ENCODE measurements at places on chromosomes 3 and 15.

GRCh38 chr3:132290833-132291232, 26.4 kb upstream of the ACP3 start:
- no peak for DNase-seq

DNA sequence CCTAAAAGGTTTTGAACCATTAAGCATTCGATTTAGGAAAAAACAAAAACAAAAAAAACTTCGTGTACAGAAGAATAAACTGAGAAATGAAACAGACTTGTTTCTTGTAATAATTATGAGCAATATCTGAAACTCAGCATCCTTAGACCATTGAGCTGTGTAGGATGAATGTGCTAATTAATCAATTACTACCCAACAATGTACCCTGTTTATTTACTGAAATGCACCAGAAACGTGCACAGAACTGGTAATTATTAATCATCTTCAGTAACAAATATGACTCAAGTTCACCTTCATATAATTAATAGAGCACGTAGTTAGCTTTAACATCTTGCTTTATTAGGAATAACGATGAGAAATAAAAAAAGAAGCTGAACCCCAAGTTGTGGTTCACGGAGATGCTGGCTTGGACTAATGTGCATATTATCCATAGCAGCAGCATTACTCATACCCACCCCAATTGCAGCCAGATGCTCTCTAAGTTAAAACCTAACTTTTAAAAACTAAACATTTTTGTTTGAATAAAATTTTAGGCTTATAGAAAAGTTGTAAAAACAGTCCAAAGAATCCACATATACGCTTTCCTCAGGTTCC, 10.2 kb upstream of the C15orf61 start:
- no peak for DNase-seq

DNA sequence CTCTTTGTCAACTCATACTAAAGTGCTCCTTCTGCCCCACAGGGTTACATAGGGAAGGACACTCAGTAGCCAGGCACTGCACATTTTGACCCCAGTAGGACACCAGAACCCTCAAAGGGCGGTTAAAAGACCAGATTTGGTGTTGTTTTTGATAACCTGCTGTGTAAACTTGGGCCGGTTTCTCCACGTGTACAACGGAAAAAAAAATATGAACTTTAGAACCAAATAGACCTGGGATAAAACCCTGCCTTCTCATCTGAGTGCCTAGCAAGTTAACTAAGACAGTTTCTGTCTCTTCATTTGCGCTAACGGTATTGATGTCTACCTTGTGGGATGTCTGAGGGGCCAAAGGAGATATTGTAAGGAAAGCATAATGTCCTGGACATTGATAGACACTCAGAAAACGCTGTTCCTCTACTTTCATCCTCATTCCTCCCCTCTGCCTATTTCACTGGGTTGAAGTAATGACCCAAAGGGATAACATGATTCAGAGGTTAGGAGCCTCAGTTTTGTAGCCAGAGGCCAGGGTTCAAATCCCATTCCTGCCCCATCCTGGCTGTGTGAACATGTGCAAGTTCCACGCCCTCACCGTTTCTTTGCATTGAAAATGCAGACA, 155.9 kb upstream of the LPP start:
- DNase-seq = no peak

DNA sequence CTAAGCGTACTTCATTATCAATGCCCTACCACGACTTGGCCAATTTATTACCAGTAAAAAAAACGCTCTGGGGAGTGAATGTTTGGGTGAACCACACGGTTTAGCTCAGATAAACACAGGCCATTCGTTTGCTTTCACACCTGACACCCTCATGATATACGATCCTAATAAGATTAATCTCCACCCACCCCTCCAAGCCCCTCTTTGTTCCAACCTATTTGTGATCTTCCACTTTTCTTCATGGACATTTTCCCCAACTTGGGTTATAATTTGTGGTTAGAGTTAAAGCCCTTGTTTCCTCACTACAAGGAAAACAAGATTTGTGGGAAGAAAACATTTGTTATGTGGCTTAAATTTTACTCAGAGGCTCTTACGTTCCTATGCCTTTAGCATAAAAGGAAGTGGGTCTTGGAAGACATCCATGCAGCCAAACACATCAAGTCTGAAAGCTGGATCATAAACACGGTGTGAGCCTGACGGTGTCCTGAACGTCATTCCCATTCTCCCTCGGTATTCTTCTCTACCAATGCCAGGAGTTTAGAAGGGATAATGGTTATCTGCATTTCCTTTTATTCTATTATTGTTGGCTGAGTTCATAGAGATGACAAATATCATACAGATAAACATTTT, 518.9 kb downstream of the NR2F2 start:
- no peak for DNase-seq

DNA sequence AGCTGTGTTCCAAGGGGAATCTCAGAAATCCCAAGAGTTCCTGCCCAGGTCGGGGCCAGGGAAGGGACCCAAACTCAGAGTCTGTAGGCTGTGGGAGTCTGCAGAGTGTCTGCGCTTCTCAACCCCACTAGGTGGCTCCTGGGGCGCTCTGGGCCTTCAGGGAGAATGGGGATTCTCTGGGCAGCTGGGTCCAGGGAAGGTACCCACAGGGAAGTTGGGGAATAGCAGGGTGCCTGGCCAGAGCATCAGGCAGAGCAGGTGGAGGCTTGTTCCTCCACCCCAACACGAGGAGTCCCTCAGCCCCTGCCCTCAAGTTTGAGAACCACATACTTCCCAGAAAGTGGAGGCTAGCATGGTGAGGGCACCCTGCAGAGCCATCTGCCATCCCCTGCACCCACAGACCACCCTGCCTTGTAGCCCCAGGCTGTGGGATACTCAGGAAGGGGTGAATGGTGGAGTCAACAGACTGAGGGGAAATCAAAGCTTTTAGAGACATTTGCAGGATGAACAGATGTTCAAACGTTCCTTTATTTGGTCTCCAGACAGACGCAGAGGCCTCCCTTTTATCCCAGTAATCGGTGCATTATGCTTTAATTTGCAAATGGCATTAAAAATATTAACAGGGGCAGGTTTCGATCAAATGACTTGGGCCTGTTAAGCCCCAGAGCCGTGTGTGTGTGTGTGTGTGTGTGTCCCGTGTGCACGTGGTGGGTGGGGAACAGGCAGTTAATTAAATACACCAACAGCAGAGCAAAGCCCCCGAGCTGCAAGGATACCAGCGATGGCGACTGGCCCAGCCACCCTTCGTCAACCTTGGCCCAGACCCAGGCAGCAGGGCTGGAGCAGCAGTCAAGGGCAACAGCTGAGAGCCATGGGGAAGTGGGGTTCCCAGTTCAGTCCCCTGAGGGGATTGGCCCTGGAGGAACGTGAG, 57.7 kb downstream of the DNAJB8 start:
- no peak for DNase-seq

DNA sequence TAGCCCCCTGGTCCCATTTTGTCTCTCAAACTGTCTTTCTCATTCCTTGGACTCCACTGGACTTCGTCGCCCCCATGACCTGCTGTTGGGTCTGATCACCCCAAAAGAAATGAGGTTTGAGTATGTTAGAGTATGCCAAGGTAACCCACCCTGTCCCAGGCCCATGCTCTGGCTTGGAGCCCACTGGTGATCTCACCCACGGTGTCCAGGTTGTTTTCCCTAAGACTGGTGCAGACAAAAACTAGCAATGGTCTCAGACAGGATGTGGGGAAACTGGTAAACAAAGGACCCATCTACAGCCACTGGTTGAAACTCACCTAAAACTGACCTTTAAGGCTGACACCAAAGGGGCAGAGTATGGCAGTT, 38.9 kb downstream of the EFCAB12 start:
- DNase-seq = no peak

DNA sequence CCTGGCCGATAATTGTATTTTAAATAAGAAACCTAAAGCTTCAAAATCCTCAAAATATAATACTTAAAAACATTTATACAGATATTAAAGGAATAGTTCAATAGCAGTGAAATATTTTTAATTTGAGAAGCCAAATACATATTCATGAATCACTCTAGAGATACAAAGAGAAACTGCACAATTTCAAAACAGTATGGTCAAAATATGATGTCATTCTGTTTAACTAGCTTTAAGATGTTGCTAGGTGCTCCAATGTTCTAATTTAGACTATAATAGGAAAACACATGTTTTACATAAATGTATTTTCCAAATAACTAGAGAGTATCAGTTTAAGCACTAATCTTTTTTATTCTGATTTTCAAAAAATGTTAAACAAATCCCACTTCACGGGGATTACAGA, 10.3 kb upstream of the NRROS start:
- no peak for DNase-seq

DNA sequence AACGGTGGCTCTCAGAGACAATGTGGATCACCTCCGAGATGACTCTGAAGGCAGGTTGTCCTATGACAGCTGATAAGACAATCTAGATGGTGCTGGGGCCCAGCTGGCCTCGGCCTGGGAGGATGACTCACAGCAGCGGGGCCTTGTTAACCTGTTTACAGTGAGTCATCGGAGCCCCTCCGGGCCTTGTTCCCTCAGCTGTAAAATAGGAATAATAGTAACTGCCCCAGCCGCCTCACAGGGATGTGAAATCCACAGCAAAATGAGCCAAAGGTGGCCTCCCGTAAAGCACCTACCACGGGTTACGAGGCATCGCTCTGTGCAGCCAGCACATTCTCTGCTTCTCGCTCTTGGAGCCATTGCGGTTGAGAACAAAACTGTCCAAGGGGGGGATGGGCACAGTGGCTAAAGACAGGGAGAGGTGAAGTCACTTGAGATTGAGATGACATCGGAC, 88.6 kb upstream of the RASGRF1 start:
- no peak for DNase-seq

GRCh38 chr15:31214864-31215489, 111.7 kb upstream of the KLF13 start:
- DNase-seq = no peak

- no peak for DNase-seq
Measured at GRCh38 chr3:152623286-152623911, 211.5 kb upstream of the P2RY1 start.

GRCh38 chr3:126463521-126463920, 12.2 kb downstream of the ZXDC start:
- DNase-seq = no peak

DNA sequence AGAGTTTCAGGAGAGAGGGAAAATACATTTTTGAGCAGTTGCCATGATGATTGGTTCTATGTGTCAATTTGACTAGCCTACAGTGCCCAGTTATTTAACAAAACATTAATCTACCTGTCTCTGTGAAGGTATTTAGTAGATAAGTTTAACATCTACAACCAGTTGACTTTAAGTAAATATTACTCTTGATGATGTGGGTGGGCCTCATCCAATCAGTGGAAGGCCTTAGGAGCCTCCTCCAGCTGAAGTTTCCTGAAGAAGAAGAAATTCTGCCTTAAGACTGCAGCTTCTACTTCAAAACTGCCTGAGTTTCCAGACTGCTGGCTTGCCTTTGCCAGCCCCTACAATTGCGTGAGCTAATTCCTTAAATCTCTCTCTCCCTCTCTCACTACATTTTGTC, 93.6 kb downstream of the OXSM start:
- DNase-seq = no peak

DNA sequence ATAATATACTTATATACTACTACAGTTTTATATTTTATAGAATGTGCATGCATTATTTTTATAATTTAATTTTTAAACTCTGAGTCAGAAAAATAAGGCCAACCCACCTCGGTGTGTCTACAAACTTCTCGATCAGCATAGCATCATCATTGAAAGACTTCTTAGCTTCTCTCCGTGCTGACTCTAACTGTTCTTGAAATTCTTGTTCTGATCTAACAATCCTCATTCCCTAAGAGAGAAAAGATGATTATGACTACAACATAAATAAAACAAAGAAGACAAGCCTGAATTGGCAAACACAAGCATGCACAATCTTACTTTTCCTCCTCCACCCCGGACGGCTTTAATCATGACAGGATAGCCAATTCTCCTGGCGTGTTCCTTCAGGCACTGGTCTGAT, 28.4 kb downstream of the MCCC1 start:
- DNase-seq = no peak

- peak; percentile 1 for DNase-seq
Measured at GRCh38 chr3:69948246-69948862, 51.2 kb upstream of the SAMMSON start.

DNA sequence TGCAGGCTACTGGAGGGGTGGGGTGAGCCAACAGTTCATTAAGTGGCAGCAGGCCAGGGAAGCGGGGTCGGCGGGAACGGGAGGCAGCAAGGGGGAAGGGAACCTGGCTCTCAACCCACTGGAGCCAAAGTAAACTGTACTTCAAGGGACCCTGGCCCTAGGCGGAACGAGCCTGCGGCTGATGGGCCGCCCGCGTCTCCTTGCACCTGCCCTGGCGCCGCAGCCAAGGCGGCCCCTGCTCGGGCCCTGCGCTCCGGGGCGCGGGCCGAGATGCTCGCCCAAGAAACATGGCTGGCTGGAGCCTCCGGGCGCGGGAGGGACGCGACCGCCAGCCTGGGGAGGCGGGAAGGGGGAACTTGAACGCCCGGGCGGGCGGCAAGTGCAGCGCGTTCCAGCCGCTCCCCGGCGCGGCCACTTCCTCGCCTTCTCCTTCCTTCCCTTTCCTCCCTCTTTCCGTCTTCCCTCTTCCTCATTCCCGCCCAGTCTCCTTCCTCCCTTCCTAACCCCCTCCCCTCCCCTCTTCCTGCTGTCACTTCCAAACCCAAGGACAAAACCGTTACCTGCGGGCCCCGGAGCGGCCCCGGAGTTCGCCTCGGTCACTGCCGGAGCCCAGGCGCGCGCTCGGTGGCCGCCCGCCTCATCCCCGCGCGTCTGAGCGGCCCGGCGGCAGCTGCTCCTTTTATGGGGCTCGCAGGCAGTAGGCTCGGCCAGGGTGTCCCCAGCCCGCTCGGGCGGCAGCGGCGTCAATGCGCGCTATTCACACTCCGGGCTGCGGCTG, 489.7 kb downstream of the MAGI1 start:
- no peak for DNase-seq

DNA sequence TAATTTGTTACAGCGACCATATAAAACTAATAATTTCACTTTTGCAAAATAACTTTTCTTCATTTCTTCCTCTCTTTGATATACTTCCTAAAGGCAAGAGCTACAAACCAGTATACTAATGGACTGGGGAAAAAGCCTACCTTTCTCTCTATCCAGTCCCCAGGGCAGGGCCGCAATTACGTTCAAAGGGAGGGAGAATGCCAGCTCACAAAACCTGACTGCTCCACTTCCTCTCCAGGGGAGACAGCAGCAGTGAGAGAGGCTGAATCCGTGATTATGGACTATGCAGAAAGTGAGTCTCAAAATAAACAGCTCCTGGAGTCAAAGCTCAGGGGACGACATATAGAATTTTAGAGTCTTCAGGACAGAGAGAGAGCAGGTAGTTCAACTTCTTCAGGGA, 126.9 kb upstream of the HES1 start:
- DNase-seq = no peak

- DNase-seq = no peak
Measured at GRCh38 chr3:4575381-4575780, 82.2 kb downstream of the ITPR1 start.

- peak; percentile 35 for DNase-seq
Measured at GRCh38 chr3:13110678-13111116, 37.5 kb upstream of the IQSEC1 start.

GRCh38 chr3:130838898-130839600, 54.8 kb upstream of the ATP2C1 start:
- no peak for DNase-seq

GRCh38 chr3:194269610-194270145, 81.5 kb downstream of the CPN2 start:
- no peak for DNase-seq
